ENCODE measurements at places on chromosomes 16 and 17.

DNA sequence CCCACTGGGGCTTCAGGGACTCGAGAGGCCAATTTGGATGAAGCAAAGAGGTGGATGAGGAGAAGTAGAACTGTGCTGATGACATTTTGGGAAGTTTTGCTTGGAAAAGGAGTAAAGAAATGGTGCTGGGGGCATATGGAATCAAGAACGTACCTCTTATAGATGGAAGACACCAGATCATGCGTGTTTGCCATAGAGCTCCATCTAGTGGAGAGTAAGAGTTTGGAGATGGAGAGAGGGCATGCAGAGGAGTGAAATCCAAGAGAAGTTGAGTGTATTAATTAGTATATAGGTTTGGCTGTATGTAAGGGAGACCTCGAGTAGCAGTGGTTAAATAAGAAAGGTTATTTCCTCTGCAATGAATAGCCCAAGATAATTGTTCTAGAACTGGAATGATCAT lies 56.0 kb downstream of the SHISA6 start:
- DNase-seq, result no peak

GRCh38 chr16:1117926-1118325 lies 21.9 kb upstream of the C1QTNF8 start:
- DNase-seq, result no peak

- no peak for DNase-seq
Measured at GRCh38 chr17:45038728-45039634, 12.5 kb downstream of the DCAKD start.

DNA sequence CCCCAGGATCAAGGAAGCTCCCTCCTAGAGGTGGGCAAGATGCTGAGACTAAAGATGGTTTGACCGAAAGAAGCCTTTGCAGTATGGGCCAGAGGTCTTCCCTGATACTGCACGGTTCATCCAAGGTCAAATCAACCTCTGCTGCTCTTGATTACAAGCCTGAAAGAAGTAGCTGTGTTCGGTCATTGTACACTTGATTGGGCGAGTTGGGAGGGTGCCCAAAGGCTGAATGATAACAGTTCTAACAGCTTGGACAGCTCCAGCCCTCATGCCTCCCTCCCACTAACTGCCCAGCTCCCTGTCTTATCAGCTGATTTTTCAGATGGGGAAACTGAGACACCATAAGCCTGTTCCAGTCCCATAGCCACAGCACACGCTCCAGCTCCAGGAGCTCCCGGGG lies 42.8 kb downstream of the ABCC12 start:
- DNase-seq, result no peak

DNA sequence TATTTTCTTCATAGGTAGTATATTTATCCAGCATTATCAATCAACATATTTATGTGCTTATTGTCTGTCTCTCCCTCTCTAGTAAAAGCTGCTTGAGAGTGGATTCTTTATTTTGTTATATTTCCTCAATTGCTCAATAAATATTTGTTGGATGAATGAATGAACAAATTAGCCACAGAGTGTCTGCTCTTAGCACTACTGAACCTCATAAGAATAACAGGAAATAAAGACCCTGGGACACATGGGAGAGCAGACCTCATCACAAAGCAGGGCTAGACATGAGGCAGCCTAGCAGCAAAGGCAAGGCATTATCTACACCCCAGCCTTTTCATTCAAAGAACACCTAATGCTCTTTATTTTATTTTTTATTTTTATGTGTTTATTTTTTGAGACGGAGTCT lies 34.9 kb upstream of the TANC2 start:
- DNase-seq, result no peak

DNA sequence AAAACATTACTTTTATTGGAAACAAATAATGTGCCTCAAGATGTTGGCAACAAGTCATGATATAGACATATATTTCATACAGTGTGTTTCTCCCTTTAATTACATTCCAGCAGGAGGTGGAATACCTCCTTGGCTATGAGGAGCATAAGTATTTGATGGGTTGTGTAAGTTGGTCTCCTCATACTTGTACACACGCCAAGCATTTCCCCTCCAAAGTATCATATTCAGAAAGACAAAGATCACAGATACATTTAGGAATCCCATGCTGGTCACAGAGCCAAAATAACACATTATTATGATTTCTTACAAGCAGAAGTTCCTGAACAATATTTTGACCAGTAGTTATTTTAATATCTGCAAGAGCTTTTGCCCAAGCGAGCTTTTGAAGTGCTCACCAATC lies 57.8 kb downstream of the WSB1 start:
- no peak for DNase-seq

DNA sequence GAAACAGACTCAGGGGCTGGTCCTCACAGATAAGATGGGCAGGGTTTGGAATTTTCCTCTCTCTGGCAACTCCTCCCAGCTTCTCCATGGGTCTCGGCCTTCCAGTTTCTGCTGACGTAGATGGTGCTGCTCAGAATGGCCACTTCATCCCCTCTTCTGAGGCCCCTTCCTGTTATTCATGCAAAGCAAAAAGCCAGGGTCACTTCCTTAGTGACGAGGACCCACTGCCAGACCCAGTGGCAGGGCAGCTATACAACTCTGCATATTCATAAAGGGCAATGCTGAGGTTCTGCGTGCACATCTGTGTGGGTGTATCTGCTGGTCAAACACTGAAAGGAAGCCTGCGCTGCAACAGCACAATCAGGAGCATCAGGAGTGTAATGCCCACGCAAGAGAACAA lies 108.8 kb downstream of the WSCD1 start:
- DNase-seq, result no peak

DNA sequence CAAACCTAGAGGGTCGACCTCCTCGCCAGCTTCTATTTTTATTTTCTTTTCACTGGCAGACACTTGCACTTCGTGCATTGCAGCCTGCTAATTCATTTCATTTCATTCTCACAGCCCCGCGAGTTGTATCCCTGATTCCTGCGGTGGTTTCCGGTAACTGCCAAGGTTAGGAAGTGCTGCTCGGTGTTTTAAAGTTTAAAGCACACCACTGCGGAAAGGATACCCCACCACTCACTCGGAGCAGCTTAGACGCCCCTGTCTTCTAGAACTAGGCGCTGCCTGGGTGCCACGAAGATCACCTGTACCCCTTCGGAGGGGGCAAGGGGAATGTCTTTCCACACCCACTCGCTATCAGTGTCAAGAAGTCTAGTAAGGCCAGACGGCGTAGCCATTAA lies 509 bp downstream of the CNEP1R1 start:
- peak; percentile 3 for DNase-seq

DNA sequence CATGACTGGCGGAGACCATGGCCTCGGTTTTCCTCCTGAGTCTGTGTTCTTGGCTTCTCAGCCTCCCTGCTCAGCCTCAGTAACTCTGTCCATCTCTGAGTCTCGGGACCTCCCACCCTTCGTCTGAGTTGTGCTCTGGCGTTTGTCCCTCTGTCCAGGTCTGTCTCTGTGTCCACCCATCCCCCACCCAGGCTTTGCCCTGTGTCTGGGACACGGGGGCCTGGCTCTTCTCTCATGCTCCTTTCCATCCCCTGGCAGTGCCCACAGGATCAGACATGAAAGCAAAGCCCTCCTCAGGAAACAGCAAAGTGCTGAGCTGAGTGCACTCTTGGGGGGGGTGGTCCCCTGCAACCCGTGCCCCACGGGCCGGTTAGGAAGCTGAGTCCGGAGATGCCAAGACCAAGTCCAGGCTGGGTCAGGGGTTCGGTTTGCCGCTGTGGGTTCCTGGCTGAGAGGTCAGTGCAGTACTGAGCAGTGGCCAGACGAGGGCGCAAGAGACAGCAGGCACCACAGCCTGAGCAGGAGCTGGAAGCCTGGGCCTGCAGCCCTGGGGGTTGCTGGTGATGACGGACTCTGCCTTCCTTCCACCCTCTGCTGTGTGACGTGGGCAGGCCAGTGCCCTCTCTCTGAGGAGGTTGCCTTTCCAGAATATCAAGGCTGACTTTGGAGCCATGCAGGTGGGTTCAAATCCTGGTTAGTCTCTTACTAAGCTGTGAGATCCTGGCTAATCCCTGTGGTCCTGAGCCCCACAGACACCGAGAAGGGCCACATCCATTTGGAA lies 2.5 kb downstream of the P2RX1 start:
- DNase-seq, result peak; percentile 56

DNA sequence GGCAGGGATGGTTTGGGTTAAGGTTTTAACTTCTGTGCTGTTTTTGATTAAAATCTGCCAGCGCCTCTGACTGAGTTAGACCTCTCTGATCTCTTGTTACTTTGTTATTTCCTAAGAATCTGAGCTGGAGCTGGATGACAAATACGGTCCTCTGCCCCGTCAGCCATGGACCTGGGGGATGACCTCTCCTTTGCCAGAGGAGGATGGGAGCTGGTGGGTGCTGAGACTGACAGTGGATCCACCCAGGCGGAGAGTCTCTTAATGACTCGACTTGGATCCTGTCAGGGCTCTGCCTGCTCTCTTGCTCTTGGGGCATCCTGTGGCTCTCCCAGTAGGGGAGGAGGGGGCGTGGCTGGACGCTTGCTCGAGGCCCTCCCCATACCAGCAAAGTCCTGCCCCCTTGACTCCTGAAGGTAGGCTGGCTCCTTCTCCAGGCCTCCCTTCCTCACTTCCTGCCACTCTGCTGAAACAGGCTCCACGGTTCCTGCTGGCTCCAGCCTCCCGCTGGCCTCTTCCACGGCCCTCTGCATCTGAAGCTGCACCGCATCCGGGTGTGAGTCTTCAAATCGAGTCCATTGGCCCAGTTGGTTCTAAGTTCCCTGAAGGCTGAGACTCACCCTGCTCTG lies 24.8 kb upstream of the MAP3K14 start:
- no peak for DNase-seq

DNA sequence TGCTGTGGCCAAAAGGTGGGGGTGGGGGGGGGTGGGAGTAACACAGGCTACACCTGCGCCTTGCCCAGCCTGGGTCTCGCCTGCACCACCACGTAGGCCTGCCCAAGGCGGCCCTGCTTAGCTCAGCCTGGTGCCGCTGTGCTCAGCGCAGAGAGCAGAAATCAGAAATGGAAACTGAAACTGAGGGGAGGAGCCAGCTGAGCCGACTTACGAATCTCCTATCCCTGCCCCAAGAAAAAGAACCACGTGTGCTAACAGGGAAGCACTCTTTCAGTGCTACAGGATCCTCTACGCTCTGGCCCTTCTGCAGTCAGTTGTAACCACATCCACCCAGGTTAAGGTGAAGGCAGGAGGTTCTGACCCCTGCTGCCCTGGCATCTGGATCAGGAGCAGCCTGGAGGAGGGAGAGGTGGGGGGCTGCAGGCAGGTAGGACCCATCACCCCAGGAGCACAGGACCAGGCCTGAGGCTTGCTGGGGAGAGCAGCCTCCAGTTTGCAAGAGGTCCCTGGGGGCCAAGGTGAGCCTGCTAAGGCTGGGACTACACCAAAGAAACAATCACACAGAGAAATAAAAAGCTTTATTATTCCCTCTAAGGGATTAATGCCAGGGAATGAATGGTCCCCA lies at the start of gene DHX58:
Gene DHX58, minus strand, starts transcription at position 163 of the 625 bp plus-strand sequence. CDS start 822 bp downstream, outside the sequence.
- DNase-seq, result peak; percentile 62

- DNase-seq, result no peak
Measured at GRCh38 chr17:36613155-36613554, 11.8 kb downstream of the MRM1 start.
